ENCODE measurements at places on chromosomes 16 and 17.

GRCh38 chr17:80910043-80910442 is 81.6 kb upstream of the CHMP6 start:
- no peak for DNase-seq

DNA sequence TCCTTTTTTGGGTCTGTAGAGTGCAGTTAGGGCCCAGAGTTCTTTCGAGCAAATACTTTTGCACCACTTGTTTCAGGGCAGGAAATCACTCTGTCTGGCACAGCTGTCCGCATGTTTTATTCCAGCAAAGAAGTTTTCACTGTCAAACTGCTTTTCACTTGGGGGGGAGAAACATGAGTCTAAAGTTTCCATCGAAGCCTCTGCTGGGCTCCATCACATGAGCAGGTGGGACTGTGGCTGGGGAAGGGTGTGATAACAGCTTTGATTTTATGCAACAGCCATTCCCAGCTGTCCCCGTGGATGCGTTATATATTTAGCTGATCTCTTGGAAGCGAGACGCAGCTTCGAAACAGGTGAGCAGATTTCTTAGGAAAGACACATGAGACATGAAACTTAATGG is 288.6 kb downstream of the SNX29 start:
- DNase-seq, result no peak

DNA sequence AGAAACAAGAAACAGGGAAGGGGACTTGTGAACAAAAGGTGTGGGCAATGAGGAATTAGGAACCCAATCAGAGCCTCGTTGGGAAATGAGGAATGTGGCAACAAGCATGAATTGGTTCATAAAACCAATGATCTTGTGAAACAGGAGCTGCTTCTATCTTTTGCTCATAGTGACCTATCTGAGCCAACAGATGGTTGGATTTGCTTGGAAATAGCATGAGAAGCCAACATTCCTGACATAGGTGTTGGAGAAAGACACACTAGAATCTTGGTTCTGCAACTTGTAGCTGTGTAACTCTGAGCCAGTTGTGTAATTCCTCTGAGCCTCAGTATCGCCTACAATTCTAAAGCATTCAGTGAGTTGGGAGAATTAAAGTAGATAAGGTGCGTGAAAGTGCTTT is 251.9 kb upstream of the AXIN2 start:
- no peak for DNase-seq

DNA sequence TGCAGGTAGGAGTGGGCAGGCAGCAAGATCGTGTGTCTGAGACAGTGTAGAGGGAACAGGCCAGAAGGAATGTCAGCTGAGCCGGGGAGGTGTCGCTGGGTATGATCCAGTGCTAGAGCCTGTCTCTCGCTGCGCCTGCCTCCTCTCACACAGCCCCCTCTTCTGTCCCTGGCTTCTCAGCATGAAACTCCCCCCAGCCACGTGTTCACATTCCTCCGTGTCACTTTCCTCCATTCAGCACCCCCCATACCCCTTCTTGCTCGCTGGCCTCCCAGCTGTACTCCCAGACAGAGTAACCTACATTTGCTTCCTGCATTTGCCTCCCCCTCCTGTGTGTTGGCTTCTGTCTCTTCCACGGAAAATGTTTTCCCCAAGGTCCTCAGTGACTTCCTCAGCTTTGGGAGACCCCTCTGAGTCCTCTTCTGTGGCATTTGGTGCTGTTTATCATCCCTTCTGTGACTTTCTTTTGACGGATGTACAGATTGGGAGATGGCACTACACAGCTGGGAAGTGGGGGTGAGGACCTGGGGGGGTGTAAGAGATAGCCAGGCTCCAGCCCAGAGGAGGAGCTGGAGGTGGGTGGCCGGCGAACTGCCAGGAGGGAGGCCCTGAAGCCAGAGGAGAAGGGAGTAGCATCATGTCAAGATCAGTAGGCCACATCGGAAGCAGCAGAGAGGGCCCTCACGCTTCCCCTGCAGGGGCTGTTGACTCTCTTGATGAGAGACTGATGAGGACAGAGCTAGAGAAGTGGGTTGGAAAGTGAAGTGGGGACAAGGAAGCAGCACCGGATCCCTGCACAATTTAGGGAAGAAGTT is 19.2 kb downstream of the SGF29 start:
- no peak for DNase-seq

DNA sequence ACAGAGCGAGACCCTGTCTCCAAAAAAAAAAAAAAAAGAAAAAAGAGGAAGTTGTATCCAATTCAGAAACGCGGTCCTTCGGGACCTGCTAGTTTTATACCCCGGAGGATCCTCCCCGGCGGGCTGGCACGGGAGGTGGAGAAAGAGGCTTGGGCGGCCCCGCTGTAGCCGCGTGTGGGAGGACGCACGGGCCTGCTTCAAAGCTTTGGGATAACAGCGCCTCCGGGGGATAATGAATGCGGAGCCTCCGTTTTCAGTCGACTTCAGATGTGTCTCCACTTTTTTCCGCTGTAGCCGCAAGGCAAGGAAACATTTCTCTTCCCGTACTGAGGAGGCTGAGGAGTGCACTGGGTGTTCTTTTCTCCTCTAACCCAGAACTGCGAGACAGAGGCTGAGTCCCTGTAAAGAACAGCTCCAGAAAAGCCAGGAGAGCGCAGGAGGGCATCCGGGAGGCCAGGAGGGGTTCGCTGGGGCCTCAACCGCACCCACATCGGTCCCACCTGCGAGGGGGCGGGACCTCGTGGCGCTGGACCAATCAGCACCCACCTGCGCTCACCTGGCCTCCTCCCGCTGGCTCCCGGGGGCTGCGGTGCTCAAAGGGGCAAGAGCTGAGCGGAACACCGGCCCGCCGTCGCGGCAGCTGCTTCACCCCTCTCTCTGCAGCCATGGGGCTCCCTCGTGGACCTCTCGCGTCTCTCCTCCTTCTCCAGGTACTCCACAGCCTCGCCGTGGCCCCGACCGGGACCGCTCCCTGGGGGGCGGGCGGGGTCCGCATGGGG is at the start of gene CDH3:
CDH3 (plus strand) TSS at position 596 of the 779 bp plus-strand sequence; CDS start at position 666, 70 bp downstream.
- peak; percentile 14 for DNase-seq

- no peak for DNase-seq
Observed at GRCh38 chr17:76414334-76415295, 30.2 kb downstream of the SPHK1 start.

- DNase-seq, result no peak
Observed at GRCh38 chr16:23608194-23608593, 12.1 kb upstream of the NDUFAB1 start.

GRCh38 chr17:14204084-14204483 is 32.6 kb downstream of the CDRT15 start:
- DNase-seq, result no peak

DNA sequence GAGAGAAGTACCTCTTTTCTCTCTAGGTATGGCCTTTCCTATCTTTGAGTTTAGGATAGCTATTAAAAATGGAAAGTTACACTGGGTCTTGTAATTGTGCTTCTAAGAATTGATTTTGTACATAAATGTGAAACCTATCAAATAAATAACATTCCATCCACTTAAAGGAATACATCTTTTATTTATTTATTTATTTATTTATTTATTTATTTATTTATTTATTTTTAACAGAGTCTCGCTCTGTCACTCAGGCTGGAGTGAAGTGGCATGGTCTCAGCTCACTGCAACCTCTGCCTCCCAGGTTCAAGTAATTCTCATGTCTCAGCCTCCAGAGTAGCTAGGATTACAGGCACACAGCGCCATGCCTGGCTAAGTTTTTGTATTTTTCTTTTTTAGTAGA is 1114.0 kb upstream of the EEF2KMT start:
- DNase-seq, result no peak

DNA sequence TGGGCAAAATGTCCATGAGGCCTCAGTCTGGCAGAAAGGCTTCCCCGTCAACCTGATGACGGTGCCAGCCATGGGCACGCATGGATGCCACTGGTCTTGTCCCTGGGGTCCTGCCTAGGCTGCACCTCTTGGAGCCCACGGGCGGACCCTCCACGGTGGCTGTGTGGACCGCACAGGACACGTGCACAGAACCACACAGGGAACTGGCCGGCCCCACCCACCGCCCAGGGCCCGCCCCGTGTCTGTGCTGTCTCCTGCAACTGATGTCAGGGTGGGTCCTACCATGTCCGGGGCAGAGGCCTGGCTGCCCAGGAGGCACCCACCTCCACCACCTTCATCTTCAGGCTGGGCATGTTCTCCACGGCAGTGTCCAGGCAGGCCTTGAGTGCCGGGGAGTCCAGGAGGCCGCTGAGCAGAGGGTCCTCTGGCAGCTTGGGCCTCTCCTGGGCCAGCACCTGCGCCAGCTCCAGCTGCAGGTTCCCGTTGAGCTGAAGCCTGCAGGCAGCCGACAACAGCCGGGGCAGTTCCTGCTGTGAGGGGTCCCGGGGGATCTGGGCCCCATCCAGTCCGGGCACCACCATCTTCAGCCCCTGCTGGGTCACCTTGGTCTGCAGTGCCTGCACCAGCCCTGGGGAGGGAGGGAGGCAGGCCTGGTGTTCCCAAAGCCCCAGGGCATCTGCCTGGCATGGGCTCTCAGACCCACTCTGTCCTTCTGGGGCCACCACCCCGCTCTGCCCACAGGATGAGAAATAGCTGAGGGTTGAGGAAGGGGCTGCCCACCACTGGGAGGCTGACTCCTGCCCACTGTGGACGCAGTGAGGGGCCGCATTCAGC is 11.9 kb downstream of the FASN start:
- DNase-seq, result peak; percentile 10

- DNase-seq, result no peak
Observed at GRCh38 chr17:67671493-67671892, 46.2 kb upstream of the NOL11 start.

- DNase-seq, result no peak
Observed at GRCh38 chr16:680625-680945, 375 bp downstream of the STUB1 start.

DNA sequence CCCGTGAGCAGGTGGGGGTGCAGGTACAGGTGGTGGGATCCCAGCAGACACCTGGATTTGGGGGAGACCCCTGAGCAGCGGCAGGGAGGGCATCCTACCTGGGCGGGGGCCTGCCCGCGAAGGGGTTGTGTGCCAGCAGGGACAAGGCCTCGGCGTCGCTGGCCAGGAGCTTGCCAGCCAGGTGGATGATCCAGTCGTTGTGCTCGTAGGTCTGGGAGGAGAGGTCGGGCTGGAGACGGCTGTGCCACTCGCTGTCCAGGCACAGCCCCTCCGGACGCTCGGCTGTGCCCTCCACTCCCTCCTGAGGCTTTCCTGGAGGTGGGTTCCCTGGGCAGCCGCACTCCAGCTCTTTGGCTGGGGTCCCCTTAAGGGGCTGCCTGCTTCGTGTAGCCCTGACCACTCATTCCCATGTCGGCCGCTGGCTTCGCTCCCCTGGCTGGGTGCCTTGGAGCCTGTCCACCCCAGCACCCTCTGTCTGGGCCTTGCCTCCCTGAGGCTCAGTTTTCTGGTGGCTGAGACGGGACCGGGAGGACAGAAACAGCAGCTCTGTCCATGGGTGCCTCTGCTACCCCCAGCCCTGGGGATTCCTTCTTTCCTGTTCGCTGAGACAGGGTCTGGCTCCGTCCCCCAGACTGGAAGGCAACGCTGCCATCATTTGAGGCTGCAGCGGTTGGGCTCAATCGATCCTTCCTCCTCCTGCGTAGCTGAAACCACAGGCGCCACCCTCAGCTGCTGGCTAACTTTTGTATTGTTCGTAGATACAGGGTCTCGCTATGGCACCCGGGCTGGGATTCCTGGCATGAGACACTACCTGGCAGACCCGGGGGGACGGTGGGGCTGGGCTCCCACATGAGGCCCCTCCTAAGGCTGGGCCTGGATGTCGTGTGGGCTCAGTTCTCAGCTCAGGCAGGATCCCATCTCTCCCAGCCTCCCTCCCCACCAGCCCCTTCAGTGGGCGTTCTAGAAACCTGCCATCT is 68.6 kb upstream of the GNG13 start:
- DNase-seq, result no peak

- no peak for DNase-seq
Observed at GRCh38 chr17:62827746-62828485, 19.8 kb upstream of the MARCHF10 start.

DNA sequence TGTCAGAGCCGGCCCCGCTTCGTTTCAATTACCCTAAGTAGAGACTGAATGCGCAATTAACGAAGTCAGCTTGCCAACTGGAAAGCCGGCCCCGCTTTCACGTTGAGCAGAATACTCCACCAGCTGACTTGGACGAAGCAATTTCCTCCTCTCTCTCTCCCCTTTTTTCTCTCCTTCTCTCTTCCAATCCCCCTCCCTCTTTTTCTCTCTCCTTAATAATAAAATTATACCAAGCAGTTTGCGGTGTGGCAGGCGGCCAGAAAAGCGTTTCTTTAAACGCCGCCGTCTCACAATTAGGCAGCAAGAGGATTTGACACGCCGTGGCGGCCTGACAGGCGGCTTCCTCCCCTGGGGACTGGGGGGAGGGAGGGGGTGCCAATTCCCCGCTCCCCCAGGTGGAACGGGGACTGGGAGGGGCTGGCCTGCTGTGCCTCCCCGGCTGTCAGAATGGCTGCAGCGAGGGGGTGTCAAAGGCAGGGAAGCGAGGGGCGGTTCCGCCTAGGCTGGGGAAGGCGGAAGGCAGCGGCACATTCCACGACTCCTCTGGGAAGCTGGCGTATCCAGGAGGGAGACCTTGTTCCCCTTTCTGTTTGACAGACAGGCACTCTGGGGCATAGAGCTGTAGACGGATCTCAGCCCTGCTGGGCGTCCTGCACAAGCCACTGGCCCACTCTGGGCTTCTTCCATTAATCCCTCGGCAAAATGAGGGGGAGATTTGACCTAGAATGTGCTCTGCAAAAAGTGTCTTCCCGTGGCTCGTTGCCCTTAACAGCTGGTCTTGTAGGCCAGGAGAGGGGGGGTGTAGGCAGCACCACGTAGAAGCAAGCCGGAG is 52.7 kb downstream of the SREBF1 start:
- DNase-seq, result no peak

DNA sequence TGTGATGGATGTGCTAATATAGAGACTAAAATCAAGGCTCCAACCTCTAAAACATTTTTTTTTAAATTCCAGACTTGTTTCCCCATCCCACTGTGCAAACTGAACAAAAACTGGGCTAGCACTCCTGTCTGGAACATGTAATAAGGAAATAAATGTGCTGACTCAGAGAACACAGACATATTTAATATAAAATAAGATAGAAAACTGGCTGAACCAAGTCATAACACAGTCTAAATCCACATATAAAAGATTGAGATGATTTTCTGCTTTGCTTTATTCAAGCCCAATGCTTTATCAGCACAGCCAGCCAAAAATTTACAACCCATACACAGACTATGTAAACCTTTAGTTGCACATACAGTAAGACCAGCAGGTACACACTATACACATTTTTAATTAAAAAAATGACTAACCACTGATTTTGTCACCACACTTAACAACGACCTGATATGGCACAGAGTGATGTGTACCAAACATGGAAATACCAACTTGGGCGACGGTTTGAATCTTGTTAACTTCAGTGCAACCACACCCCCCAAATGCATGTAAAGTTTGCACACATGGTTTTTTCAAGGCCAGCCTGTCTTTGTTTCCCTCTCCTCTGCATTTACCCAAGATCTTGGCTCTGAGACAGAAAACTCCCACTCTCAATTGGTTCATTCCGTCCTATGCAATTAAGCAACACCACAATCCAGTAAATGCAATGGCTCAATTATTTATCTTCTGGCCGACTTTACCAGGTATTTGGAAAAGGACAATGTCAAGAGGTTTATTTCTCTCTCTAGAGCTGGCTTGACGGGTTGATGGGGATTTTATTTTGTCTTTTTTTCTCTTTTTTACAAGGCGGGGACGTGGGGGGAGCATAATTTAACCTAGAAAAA is 1.2 kb downstream of the STAT3 start:
- no peak for DNase-seq

GRCh38 chr17:19727501-19728078 is 11.2 kb upstream of the SLC47A2 start:
- no peak for DNase-seq

GRCh38 chr17:77729587-77729986 is 228.9 kb upstream of the TNRC6C start:
- DNase-seq, result no peak

GRCh38 chr17:40559954-40560591 is 5.2 kb downstream of the CCR7 start:
- peak; percentile 80 for DNase-seq

All from T-helper 1 cell (primary cell).